ENCODE measurements at places on chromosomes 6 and 20.

DNA sequence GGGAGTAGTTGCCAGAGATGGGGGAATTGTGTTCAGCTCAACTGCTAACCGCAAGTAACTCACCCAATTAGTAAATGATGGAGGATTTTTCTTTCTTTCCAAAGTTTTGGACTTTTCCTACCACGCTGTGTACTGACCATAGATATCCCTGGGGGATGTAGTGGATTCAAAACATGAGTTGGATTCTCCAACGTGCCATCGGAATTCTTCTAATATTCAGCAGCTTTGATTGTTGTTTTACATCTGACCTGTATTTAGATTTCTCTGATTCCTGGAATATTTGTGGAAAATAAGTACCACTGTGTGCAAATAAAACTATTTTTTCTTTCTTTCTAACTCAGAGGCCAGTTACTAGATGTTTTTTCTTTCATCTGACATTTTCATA is 1.1 kb downstream of the CCDC170 start:
- DNase-seq, result no peak

GRCh38 chr6:168939796-168940195 is 313.9 kb downstream of the THBS2 start:
- no peak for DNase-seq

DNA sequence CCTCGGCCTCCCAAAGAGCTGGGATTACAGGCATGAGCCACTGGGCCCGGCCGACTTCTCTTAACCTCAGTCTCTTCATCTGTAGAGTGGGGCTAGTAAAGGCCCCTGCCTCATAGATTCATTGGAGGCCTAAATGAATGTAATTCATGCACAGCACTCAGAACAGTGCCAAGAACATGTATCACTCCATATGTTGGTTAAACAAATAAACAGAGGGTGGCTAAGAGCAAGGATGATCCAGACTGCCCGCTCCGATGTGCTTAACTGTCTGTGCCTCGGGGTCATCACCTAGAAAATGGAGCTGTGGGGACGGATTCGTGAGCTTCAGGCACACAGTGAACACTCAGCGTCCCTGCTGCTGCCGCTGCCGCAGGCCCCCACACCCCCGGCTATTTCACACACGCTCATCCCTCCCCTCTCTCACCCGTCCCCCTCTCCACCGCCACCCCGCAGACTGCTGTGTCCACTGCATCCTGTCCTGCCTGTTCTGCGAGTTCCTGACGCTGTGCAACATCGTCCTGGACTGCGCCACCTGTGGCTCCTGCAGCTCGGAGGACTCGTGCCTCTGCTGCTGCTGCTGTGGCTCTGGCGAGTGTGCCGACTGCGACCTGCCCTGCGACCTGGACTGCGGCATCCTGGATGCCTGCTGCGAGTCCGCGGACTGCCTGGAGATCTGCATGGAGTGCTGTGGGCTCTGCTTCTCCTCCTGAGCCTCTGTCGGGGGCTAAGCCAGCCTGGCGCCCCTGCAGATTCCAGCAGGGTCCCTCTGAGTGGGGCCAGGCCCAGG is 14.8 kb downstream of the MDFI start:
- DNase-seq, result no peak

GRCh38 chr6:9086331-9086730 is 651.0 kb upstream of the SLC35B3 start:
- DNase-seq, result no peak

- DNase-seq, result no peak
Measured at GRCh38 chr6:81262656-81263055, 489.8 kb downstream of the TENT5A start.

DNA sequence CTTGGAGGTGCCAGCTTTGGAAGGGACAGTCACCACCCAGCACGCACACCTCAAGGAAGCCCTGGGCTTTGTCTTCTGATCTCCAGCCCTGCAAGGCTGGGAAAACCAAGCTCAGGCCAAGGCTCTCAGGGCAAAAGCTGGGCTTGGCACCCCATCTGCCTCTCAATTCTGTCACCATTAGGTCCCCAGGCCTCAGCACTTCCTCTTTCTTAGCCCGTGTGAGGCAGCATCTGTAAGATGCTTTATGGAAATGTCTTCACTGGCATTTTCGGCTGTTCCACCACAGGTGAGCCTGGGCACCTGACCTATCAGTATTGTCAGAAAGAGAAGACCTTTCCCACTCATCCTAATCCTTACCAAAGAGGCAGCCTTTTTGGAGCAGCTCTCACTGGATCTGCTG is 24.6 kb downstream of the GMEB2 start:
- no peak for DNase-seq

DNA sequence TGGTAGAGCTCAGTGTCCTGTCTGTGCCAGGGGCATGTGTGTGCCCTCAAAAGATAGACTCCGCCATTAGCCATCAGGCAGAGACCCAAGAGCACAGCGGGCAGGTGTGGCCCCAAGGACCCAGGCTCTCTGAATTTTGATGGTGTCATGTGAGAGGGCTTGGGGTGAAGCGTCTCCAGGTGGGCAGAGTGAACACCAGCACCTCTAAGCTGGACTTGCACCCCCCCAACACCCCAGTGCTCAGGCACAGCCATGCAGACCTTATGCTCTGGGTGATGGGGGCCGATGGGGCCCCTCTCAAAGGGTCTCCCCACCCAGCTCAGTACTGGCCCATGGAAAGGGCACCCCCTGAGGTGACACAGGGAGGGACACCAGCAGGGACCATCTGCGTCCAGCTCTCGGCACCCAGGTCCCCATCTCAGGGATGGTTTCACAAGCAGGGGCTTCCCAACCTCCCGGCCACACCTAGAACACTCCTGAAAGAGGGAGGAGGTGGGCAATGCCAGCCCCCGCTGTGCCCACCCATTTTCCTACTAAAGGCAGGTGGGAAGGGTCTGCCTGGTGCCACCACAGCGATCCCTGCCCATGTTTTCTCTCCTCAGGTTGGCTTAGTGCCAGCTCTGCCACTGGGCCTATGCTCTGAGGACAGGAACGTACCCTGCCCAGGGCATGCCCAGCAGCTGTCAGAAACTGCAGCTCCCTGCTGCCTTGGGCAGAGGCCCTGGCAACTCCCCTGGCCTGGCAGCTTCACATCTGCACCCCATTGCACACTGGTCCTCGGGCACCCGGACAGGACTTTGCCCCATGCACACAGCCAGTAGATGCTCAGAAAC is 3.5 kb downstream of the CST7 start:
- DNase-seq, result no peak

GRCh38 chr6:159640322-159640721 is 52.7 kb downstream of the SOD2 start:
- DNase-seq, result no peak

DNA sequence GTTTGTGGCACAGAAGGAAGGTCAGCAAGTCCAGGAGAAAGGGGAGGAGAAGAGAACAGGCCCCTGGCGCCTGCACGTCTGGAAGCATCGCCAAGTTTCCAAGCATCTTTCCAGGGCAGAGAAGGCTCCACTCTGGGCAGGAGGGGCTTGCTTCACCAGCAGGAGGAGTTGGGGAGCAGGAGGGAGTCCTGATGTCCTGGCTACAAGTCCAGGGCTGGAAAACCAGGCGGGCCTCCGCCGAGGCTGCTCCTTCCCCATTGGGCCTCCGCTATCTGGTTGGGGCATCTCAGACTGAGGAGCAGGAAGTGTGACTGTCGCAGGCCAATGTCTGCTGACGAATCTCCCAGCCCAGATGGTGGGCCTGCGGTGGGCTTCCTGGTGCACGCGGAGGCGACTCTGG is 421.9 kb downstream of the PREX1 start:
- no peak for DNase-seq

DNA sequence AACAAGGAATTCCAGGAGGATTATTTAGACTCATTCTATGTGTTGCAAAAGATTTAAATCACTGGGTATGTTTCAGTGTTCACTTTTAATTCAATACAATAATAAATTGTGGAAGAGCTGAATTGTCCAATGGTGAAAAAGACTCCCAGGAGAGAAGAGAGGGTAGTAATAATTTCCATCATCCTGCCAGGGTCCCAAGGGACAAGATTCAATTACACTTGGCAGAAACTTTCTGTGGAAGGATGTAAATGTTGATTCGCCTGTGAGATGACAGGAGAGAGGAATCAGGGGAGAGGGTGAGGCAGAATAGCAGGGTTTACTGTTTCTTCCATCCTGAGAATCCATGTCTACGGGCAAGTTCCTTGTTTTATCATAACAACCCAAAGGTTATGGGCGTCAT is 342.7 kb downstream of the ESR1 start:
- DNase-seq, result no peak

DNA sequence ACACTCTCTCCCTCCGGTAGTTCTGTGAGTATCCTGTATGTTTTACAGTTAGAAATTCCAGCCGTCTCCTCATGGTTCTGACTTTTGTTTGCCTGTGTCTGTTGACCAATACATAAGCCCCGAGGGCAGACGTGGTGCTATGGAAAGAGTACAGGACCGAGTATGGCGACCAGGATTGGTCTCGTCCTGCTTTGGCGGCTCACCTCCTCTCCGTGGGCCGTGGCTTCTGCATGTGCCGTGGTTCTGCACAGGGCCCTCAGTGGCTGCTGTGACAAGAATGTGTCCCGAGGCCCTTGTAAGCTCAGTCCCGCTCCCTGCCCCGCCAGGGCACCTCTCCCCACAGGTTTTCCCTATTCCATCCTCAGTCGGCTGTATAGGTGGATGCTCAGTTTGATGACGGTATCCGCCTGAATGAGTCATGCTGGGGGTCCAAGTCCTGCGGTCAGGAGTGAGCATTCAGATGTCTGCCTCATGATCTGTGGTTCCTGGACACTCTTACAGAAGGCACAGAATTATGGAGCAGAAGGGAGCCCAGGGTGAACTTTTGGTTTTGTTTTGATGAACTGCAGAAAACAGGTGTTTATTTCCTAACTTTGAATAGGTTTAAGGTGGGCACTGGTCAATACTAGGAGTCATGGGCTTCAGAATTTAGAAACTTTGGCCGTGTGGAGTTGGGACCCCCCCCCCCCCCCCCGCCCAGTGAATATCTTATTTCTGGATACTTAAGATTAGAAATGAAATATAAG is 1.2 kb downstream of the ARFGAP1 start:
- DNase-seq, result peak; percentile 67

GRCh38 chr6:170176898-170177771 is 113.7 kb downstream of the DLL1 start:
- DNase-seq, result no peak

DNA sequence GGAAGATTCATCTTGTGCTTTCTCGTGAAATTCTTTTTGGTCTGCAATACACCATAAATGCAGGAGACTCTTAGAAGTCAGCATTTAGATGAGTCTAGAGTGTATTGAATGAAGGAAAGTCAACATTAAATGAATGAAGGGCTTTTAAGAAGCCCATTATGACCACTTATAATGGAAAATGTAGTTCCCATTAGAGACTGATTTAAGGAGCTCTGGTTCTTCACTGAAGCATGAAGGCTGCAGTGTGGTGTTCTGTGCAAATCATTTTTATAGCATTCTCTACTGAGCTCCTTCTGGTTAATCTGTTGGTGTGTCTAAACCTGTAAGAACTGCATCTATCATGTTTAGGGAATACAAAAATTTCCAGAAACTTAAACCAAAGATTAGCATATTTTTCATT is 19.7 kb downstream of the NCOA7 start:
- DNase-seq, result no peak

- DNase-seq, result no peak
Measured at GRCh38 chr6:135277422-135277821, 96.3 kb downstream of the MYB start.

DNA sequence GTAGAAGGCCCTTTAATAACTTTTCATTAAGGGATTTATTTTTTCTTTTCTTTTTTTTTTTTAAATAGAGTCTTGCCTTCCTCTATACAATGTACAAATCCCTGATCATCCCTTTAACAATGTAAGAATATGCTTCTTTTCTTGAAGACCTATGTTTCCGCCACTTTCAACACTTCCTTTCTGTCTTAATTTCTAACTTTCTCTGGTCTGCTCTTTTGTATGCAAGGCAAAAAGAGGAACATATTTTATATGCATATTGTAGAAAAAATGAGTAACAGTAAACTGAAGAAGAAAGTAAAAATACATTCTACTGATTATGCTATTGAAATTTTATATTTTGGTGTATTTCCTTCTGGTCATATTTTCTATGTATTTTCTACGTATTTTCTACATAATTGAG is 484.7 kb downstream of the TFAP2B start:
- no peak for DNase-seq

DNA sequence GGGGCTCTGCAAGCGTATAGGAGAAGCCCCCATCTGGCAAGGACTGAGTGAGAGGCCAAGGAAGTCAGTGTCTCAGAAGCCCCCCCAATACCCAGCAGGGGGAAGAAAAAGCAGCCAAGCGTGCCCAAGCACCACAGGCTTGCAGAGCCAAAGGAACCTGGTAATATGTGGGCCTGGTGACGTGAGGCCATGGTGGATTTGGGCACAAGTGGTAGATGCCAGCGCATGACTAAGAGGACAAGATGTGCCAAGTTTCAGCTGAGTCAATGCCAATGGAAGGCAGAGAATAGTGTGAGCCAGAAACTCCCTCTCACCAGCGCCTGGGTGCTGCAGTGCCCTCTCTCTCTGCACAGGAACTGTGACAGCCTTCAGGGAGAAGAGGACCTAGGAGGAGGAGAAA is 110.0 kb downstream of the QRSL1 start:
- no peak for DNase-seq

DNA sequence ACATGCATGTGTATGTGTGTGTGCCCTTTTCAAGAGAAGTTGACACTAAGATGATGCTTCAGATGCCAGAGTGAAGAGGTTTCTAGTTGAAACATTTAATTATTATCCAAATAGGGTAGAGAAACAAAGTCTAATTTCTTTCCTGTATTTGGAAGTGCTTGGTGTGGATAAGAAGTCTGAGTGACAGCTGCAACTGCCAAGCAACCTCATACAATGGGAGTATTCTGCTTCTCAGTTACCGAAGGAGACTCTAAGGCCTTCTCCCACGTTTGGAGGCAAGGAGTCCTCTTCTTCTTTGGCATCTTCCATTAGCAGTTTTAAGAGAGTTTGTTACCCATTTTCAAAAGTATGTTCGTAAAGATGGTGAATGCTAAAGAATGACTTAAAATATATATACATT is 82.4 kb downstream of the HDGFL1 start:
- DNase-seq, result no peak

DNA sequence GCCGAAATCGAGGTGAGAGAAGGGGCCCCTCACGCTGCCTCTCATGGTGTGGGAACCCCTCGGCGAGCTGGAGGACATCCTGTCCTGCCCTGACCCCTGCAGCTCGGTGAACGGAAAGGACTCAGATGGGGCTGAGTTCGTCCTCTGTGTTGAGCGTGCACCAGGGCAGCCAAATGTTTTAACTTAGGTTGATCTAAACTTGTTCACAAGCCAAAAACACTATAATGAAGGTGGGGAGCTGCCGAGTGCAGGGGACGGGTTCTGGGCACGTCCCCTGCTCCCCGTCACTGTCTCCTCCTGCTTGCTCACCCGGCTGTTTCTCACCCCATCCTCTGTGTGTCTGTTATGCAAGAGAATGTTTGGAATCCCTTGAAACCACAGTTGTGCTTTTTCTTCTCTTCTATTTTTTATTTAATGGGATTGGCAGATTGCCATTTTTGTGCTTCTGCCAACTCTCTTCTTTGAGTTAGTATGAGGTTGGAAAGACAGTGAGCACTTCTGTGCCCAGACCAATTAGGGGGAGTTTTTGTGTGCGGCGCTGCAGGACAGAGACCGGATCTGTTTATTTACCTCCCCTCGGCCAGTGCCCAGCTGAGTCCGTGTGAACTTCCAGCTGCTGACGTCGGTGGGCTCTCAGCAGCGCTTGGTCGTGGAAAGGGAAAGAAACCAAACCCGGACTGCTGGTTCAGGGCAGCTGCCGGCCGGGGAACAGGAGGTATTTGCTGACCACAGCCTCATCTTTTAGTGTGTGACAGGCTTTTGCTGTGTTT is 158.1 kb downstream of the DTNBP1 start:
- DNase-seq, result peak; percentile 94

Measured in adipocyte (in vitro differentiated cells).